ENCODE measurements at places on chromosomes 1 and 21. TPM values are rescaled to one million over a fixed set of nuclear protein-coding genes. Genes with fewer than 3 reads are reported as not detected.

Gene OR2T4
- not detected for total RNA-seq

Gene FAM151A
- not detected for total RNA-seq

Gene PALMD
- 6.8 TPM for total RNA-seq

Gene LRIF1
- total RNA-seq = 12.9 TPM

Gene SIKE1
- total RNA-seq = 58.0 TPM

Gene NHLH1
- not detected for total RNA-seq

Gene EPHB2
- 9.7 TPM for total RNA-seq

Gene ANXA9
- 0.86 TPM for total RNA-seq

Gene TNFRSF1B
- 25.9 TPM for total RNA-seq

Gene CFHR2
- total RNA-seq = not detected

Gene TSNAX
- 51.8 TPM for total RNA-seq

Gene PPFIA4
- total RNA-seq = 4.3 TPM

Gene SCAF4
- total RNA-seq = 9.0 TPM

Gene LBR
- 55.7 TPM for total RNA-seq

Gene ADAM30
- total RNA-seq = under 0.01 TPM

Gene IGSF3
- 3.5 TPM for total RNA-seq

Gene HEYL
- 0.32 TPM for total RNA-seq

Gene ANKRD65
- 1.6 TPM for total RNA-seq

Gene TFF2
- not detected for total RNA-seq

Gene PCP4L1
- not detected for total RNA-seq

Gene ZMPSTE24
- 110 TPM for total RNA-seq

Gene RGS18
- total RNA-seq = not detected

Gene INAVA
- total RNA-seq = not detected

Gene AZIN2
- 2.6 TPM for total RNA-seq

Gene KAZN
- 8.6 TPM for total RNA-seq

Gene DSCAM
- total RNA-seq = not detected

Gene TINAGL1
- 60.5 TPM for total RNA-seq

Gene SHE
- not detected for total RNA-seq

Gene EPHA2
- 47.0 TPM for total RNA-seq

Gene CHIA
- total RNA-seq = not detected

Gene MAN1C1
- total RNA-seq = 5.2 TPM

Gene ATF3
- 12.9 TPM for total RNA-seq

Gene GSTM1
- total RNA-seq = not detected

Gene AQP10
- not detected for total RNA-seq

Gene MATN1
- not detected for total RNA-seq

Gene HPCA
- not detected for total RNA-seq

Gene WDR64
- not detected for total RNA-seq

Gene GBP4
- 14.2 TPM for total RNA-seq
